ENCODE measurements at places on chromosomes 2 and 18.

- DNase-seq: no peak
These were observed 269.0 kb downstream of the ATAD2B start for GRCh38 chr2:23657934-23658333.

DNA sequence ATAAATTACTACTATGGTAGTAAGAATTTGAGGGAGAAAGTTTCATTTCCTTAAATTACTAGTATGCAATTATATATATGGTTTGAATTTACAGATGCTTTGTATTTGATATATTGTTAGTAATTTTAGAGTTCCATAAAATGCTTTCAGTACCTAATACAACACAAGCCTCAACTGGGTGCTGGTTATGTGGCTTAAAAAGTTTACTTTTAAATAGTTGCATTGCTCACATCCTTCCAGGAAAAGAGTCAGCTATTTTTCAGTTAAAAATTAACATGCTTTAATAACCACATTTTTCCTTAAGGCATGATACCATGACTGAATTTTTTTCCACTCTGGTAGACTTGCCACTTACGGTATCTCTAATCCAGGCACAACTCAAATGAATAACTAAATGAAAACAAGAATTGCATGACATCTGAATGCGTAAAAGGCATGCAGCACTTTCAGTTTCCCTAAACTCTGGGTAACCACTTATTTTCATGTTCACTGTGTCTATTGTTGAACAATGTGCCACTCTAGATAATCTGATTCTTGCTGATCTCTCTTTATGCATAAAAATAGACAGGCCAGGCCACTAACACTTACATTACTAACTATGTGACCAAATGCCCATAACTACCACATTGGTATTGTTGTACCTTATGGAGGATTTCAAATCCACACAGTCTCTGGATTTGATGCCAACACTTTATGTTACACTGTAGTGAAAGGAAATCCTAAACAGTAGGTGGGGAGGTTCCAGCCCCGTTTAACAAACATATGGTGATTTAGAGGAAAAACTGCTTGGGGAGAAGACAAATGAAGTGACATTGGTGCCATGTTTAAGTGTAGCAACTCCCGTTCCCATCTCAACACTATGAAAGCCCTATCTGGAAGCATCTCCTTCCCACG, 35.5 kb upstream of the SLC35F5 start:
- DNase-seq: no peak

DNA sequence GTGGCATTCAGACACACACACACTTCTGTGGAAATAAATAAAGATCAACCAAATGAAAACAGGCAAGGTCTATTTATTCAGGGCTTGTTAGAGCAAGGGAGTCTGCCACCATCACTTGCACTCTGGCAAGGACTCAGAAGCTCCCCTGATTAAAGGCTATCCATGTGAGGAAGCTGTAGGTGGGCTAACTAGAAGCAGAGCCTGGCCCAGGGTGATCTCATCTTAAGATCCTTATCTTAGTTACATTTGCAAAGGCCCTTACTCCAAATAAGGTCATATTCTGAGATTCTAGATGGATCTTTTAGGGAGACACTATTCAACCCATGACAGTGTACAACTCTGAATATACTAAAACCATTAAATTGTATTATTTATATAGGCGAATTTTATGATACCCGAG, 190.0 kb upstream of the SRD5A2 start:
- DNase-seq: no peak

DNA sequence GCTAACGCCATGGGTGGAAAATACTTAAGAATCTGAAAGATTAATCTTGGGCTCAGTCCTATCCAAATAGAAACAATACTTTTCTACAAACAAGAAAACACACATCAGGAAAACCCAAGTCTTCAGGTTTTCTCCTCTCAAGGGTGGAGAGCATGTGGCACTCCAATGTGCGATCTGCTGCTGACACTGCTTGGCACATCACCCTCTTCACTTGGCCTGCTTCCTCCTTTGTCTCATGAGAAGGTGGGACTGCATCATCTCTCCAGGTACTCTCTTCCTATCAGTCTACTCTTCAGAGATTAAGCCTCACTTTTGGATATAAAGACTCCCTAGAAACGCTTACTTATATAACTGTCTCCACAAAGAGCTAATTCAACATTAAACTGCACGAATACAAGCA, 26.4 kb downstream of the HDLBP start:
- no peak for DNase-seq

- no peak for DNase-seq
These were observed 99.7 kb downstream of the TTN start for GRCh38 chr2:178707476-178707875.

- DNase-seq: no peak
These were observed 459.4 kb downstream of the EPHA4 start for GRCh38 chr2:221112744-221113143.

DNA sequence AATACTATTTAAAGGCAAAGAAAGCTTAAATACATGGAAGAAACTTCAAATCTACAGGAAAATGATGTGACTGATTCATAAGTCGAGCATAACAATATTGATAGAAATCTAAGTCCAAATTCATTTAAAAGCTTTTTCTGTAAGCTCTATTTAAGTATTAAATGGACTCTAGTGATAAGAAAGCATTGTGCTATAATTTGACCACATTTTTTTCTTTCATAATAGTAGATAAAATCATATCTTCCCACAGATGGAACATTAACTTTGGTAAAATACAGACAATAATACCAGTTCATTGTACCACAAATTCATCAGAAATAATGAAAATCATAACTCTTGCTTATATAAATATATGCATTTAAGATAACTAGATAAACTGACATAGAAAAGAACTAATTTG, 366.5 kb downstream of the GALNT13 start:
- no peak for DNase-seq

- DNase-seq: no peak
These were observed 17.4 kb upstream of the RMDN2 start for GRCh38 chr2:37907501-37908225.

GRCh38 chr18:79283131-79283810, 112.5 kb upstream of the NFATC1 start:
- DNase-seq: no peak

GRCh38 chr2:222320436-222321395, 21.9 kb upstream of the PAX3 start:
- DNase-seq: no peak

DNA sequence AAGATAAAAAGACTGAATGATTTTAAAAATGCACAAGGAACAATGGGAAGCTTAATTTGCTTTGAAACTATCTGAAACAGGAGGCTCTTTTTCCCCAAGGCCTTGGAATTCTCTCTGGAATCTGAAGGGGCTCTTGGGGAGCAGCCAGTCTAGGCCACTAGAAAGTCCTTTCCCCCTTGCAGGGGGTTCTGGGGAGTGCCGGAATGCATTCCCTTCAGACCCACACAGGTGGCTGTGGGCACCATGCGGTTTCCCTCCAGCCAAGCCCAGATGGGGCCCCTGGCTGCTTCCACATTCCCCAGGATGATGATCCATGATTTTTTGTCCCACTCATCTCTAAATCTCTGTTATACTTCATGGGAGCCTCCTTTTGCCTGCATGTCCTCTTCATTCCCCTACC, 10.7 kb downstream of the GPR45 start:
- no peak for DNase-seq

DNA sequence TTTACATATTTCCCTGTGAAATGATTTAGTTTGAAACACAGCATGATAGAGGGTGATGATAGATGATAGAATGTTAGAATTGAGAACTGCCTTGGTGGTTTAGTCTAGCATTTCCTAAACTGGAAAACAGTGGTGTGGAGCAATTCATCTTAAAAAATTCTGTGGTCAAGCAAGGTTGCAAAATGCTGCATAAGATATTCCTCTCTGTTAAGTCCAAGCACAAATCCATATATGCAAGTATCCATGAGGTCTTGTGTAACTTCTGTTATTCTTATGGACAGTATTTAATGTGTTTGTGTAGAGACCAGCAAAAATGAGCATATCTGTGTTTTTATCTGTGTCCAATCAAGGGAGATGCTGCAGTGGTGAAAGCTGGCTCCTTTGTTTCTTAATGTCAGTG, 30.0 kb downstream of the CPS1 start:
- DNase-seq: peak; percentile 10

- no peak for DNase-seq
These were observed 4.7 kb upstream of the CD302 start for GRCh38 chr2:159802673-159803072.

DNA sequence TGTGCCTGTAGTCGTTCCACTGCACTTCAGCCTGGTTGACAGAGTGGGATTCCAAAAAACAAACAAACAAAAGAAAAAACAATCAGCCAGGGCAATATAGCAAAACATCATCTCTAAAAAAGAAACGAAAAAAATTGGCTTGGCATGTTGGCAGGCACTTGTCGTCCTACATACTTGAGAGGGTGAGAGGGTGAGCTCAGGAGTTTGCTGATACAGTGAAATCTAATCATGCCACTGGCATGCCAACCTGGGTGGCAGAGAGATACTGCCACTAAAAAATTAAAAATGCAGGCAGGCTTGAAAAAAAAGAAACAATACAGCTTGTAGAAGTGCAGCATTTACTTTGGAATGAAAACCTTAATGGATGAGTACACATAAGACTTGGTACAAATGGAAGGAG, 282.9 kb upstream of the RGPD4 start:
- DNase-seq: no peak

DNA sequence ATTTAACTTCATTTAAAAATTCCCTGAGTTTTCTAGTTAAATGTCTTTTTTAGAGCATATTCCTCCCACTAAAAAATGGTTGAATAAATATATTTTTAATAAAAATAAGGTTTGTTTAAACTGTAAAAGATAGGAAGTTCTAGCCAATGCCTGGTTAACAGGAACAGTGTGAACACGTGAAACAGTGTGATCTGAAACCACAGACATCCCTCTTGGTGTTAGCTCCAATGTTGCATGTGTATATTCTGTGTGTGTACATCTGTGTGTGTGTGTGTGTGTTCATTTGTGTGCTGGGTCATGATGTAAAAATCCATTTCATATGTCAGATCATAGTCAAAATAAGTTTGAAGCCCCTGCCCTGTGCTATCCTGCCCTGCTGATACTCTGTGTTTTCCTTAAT, 6.1 kb upstream of the SOX11 start:
- no peak for DNase-seq

- no peak for DNase-seq
These were observed 46.8 kb downstream of the ZC3H15 start for GRCh38 chr2:186532891-186533290.

DNA sequence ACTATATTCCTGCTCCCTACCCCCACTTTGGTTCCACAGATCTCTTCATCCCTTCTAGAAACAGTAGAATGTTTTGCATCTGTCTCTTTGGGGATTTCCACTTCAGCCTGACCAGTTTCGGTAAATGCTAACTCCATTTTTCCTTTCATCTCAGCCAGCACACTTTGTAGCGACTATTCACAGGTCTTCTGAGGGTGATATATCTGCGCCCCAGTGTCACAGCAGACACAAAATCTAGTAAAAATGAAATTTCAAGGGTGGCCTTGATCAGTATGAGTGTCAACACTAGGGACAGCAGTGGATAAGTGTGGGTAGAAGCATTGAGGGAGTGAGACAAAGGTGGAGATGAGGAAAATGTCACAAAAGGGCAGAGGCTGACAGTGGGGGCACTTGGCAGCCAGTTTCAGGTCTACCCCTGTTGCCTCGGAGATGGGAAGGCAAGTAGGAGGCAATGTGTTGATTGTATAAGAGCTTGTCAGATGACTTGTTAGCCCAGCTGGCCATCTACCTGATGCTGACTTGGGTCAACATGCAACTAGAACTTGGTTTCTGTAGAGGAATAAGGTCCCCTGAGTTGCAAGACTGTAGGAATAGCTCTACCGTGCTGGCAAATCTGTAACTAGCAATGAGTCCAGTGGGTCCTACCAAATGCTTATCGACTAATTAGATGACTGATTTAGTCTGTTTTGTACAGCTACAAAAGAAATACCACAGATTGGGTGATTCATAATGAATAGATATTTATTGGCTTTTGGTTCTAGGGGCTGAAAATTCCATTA, 60.7 kb downstream of the CXCR4 start:
- DNase-seq: no peak

DNA sequence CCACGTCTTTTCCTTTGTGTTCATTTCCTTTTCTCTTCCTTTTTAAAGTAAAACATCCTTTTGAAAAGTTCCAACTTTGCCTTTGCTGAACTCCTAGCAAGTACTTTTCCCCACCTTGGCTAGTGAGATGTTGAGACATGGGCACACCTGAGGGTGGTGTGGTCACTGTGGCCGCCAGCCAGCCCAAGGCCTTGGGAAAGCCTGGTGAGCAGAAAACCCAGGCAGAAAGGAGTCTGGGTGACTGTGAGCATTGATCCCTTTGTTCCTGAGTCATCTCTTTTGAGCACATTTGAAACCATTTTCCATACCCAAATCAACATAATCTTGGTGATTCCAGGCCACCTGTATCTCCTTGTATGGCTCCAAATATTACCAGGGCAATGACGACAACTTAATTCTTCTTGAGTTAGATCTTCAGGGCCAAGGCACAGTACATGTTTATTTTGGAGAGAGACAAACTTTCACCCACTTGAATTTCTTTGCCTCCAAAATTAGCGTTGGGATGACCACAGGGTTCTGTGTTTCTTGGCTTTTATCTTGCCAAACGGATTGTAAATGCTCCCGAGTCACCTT, 14.5 kb downstream of the EPAS1 start:
- peak; percentile 67 for DNase-seq

GRCh38 chr18:10011751-10012150, 97.9 kb downstream of the VAPA start:
- DNase-seq: no peak
